CD4-positive, CD25-positive, alpha-beta regulatory T cell (primary cell): ENCODE measurements at places on chromosomes 3 and 15. TPM values are rescaled to one million over a fixed set of nuclear protein-coding genes. Genes with fewer than 3 reads are reported as not detected.

The ARRDC4 gene
- total RNA-seq: 0.37 TPM

- no peak for DNase-seq
Measured at GRCh38 chr3:71906976-71907375, 122.0 kb upstream of the PROK2 start.

DNA sequence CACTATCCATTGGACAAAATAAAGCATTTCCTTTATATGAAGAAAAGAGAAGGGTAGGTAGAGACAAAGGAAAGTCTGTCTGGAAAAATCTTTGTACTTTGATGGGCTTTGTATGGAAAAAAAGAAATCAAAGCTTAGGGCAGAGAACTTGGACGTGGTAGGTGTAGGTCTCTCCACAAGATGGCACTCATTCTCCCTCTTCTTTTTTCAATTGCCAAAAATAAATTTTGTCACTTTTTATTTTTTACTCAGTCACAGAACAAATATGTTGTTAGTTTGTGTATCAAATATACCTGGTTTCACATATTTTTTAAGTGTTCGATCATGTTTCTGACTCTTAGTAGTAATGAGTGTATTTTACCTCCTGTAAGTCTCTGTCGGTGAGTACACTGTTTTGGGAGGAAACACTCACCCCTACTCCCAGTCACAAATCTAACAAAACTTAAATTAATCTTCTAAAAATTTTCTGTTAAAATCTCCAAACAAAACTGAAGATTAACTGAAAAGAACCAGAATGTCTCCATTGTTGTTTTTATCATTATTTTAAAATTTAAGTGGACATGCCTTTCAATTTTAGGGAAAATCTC lies 415.8 kb upstream of the GOLIM4 start:
- DNase-seq: no peak

- DNase-seq: no peak
Measured at GRCh38 chr3:37645517-37646380, 215.9 kb upstream of the CTDSPL start.

GRCh38 chr15:89391685-89392257 lies 57.1 kb upstream of the POLG start:
- no peak for DNase-seq
